ENCODE measurements at places on chromosomes 2 and 18.

- no peak for DNase-seq
Measured at GRCh38 chr2:120875431-120875830, 139.8 kb downstream of the GLI2 start.

GRCh38 chr2:182379241-182379640 lies 47.6 kb downstream of the PDE1A start:
- no peak for DNase-seq

GRCh38 chr2:239438995-239439753 lies 38.4 kb upstream of the HDAC4 start:
- no peak for DNase-seq

DNA sequence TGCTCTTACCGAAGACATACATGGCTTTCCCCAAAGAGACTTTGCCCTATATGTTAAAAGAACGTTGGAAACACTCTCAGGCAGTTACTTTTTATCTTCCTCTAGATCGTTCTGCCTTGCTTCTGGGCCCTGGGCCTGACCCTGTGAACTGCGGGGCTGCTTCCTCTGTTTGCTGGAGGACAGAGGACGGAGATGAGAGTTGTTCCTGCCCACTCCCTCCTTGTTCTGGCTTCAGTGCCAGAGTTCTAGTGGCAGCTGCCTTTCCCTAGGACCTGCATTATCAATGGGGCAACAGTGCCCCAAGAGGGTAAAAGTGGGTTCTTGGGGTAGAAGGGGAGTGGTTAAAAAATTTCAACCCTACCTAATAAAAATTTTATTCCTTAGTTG lies 6.5 kb upstream of the FN1 start:
- DNase-seq, result no peak

DNA sequence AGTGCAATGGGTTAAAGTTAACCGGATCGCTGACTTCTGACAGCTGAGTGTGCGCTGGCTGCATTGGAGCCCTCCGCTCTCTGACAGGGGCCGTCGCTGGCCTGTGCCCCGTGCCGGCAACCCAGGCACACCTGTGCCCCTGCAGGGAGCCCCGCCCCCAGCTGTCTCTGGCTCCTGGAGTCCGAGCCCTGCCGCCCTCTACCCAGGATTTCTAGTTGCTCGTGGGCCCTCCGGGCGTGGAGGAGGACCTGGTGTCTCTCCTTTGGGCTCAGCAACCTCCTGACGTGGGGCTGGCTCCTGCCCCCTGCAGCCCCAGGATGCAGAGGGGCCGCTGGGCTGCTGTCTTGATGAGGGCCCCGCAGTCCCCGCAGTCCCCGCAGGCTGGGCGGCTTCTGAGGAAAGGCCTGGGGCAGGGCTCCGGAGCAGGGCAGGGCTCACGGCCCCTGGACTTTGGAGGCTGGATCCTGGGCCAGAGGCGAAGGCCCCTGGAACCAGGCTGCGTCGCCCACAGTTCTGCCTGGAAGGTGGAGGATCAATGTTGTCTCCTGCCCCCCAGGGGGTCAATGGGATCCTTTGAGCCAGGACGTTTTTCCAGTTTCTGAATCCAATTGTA lies 172.8 kb downstream of the RNF144A start:
- no peak for DNase-seq

GRCh38 chr2:189465076-189465475 lies 23.8 kb downstream of the WDR75 start:
- DNase-seq, result no peak

GRCh38 chr2:33015421-33016142 lies 68.8 kb downstream of the LTBP1 start:
- DNase-seq, result no peak

- no peak for DNase-seq
Measured at GRCh38 chr2:66440708-66441497, 6.0 kb downstream of the MEIS1 start.

- no peak for DNase-seq
Measured at GRCh38 chr18:77373730-77374445, 124.2 kb downstream of the GALR1 start.

- DNase-seq, result no peak
Measured at GRCh38 chr18:10234912-10235660, 219.3 kb upstream of the APCDD1 start.

DNA sequence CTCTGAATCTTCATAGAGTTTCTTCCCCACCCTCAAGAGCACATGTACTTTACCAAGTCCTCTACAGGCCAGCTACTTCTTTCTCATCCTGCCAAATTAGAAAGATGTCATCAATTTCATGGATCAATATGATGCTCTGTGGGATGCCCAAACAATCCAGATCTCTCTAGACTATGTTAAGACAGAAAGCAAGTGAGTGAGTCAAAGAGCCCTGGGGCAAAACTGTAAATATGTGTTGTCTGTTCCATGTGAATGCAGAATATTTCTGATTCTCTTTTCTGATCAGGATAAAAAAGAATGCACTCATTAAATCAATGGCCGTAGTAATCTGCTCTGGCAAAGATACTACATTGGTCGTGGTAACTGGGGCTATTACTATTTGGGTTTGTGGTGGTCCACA lies 53.1 kb upstream of the ROCK2 start:
- DNase-seq, result no peak

DNA sequence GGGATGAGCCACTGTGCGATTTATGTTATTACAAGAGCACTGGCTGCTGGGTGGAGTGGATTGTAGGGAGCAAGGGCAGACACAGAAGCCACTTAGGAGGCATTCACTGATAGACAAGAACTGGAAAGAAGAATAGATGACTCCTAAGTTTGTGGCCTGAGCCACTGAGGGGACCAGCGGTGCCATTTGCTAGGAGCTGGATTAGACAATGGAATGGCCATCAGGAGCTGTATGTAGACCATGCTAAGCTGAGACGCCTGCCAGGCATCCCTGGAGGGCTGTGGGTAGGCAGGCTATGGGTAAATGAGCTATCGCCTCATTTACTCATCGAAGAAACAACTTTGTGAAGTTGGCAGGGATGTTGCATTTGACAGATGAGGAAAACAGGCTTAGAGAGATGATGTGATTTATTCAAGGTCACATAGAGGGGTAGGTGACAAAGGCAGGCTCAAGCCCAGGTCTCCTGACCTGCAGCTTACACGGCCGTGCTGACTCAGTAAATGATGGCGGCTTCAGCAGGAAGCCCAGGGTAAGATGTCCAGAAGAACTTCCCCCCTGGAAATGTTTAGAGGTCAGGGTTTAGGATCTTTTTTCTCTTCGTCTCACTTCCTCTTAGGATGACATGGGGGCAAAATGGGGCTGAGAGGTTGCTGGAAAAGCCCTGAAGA lies 2.8 kb downstream of the MFSD2B start:
- no peak for DNase-seq

DNA sequence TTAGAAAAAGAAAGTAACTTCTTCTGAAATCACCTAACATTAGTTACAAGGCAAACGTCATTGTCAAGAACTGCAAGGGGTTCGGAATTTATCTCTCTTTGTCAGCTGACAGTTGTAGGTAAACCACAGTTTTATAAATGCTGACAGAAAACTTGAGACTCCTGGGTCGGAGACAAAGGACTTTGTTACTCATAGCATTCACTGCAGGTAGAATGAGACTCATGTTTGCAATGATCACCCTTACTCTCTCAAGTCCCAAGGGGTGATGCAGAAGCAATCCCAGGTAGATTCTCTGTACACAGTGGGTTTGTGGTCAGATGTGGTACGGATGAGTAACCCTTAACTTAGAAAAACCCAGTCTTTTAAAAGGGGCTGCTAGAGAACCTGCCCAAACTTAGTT lies 757.8 kb downstream of the TRIB2 start:
- no peak for DNase-seq

DNA sequence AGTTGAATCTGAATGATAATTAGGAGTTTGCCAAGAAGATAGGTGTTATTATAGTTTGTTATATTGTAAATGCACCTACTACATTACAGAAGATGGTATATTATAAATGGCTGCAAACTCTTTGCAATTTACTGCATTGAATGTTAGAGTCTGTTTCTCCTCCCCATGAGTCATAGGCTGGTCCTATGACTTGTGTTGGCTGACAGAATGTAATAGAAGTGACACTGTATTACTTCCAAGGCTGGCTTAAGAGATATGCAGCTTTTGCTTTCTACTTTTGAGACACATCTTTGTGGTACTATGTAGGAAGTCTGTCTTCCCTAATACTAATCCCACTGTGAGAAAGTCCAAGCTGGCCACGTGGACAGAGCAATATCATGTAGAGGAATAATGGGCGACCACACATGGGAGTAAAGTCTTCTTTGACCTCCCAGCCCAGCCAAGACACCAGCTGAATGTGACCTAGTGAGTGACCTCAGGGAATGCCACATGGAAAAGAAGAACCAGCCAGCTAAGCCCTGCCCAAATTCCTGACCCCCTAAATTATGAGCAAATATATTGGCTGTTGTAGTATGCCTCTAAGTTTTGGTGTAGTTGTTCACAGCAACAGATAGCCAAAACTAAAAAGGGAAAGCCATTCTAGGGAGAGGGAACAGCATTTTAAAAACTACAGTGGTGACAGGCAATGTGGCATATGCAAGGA lies 6.8 kb upstream of the DDX1 start:
- DNase-seq, result no peak

DNA sequence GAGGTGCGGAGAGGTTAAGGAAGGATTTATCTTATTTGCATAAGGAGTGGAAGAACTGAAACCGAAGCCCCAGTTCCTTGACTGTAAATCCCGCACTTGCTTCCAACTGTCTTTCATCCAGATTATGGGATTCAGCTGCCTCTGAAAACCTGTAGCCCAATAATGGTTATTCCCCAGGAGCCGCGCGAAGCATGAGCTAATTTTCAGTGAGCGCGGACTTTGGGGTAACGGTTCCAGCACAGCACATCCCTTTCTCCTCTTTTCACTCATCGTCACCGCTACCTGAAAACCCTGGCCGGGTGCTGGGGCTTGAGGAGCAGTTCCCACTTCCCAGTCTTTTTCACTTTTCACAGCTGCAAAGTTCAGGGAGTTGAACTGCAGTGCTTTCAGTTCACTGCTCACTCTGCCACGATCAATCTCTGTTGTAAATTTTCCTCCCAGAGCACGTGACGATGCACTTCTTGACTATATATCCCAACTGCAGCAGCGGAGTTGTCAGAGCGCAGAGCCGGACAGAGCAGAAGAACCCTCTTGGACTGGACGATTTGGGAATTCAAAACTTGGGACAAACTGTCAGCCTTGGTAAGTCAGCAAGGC lies at the start of gene KCNE4:
KCNE4 (plus strand) TSS at position 498 of the 597 bp plus-strand sequence. CDS start 641 bp downstream, outside the sequence.
- DNase-seq, result no peak

GRCh38 chr2:116477229-116477628 lies 1337.3 kb upstream of the DDX18 start:
- DNase-seq, result no peak

- no peak for DNase-seq
Measured at GRCh38 chr2:101892377-101892776, 99.4 kb upstream of the IL1R2 start.

- DNase-seq, result no peak
Measured at GRCh38 chr18:61912476-61912875, 19.7 kb upstream of the RNF152 start.

DNA sequence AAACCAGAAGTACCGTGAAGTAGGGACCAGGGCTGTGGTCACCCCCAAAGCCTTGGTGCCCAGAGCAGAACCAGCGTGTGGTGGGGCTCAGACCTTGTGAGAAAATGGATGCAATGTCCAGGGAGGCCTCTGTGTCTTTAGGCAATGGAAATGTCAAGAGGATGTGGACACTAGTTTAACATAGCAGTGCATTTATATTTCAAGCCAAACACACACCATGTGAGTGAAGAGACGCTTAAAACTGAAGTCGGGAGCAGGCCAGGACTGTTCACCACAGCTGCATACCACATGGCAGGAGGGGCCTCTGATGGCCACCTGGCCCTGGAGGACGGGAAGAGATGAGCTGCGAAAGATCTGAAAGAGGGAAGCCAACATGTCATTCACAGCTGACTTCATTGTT lies 87.3 kb upstream of the LDLRAD4 start:
- no peak for DNase-seq

DNA sequence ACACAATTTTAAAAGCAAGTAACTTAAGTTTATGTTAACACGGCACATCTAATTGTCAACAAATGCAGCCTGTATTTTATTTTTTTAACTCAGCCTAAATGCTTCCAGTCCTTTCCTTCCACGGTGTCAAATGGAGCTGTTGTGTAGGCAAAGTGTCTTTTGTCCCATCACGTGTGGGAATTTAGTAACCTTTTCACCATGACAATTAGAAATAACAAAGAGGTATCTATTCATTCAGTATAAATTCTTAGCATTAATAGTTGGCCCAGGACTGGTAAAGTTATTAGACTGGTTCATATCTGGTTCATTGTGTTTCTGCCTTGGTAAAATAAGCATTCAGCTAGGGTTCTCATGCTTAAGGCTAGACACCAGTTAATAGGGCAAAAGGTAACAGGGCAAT lies 47.9 kb downstream of the FRZB start:
- DNase-seq, result no peak

DNA sequence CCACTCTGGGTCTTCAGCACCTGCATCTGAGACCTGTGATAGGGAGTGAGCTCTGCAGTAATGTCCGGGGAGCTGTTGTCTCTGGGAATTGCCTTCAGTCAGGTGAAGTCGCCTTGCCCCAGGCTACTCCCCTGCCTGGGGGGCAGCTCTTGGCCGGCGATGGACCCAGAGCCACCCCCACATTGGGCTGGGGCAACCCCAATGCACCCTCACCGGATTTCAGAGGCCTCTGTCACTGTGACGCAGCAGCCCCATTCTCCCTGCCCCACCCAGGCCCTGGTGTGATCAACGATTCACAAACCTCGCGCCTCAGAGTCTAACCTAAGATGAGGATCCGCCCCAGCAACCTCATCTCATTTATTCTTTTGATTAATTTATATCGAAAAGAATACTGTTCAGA lies 303.6 kb downstream of the NDUFA10 start:
- DNase-seq, result no peak

DNA sequence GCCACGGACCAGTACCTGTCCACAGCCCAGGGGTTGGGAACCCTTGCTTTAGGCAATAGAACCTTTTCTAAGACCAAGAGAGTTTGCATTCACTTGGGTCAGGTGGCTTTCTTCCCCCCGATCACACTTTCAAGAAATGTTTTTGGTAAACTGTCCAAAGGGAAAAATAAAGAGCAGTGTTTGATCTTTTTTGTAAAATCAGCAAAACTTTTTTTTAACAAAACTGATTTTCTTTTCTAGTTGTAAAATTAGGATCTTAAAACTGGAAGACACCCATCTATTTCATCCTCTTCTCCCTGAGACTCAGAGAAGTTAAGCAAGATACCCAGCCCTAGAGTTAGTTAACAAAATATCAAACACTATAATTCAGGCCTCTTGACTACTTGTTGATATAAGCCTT lies 6.1 kb upstream of the SESTD1 start:
- DNase-seq, result no peak

- DNase-seq, result no peak
Measured at GRCh38 chr2:205692104-205692503, 9.8 kb downstream of the NRP2 start.

Data from stimulated activated CD8-positive, alpha-beta memory T cell treated with anti-CD3 and anti-CD28 coated beads, Interleukin-4, amount 100 ng/mL, for 1 hour (primary cell).